ENCODE measurements at places on chromosomes 6 and 20.

DNA sequence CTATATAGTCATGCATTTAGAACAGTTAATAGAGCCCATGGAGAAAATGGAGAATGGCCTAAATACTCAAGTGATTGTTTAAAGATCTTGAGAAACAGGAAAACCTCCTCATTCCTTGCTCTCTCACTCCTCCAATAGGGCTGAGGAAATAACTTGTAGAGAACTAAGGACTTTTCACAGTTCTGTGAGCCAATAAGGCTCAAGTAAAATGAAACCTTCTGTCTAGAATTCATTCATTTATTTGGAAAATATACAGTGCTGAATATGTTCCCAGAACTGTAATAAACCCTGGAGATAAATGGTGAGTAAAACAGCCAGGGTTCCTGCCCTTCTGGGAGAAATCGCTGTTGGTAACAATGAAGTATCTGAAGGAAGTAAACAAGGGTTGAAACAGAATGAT, 35.3 kb downstream of the ELOVL2 start:
- DNase-seq: no peak

DNA sequence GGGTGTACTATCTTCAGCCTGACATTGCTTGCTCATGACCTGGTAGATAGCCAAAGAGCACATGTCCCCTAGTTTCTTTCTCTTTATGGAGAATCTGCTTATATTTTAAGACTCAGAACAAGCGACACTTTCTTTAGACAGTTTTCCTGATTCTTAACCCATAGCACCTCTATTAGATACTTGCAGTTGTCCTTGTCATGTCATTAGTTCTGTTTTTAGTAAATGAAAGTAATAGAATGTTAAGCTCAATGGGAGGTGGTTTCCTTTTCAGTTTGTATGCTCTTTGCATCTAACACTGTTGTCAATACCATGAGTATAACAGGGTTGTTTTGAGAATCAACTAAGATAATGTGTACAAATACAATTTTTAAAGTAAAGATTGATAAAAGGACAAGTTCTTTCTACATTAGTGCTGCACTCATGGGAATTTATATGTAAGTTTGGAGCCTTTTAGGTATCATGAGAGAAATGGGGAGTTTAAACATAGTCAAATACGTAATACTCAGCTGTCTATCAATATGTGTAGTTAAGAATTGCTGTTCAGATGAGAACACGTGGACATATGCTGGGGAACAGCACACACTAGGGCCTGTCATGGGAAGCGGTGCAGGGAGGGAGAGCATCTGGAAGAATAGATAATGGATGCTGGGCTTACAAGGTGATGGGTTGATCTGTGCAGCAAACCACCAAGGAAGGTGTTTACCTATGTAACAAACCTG, 124.3 kb downstream of the GRM1 start:
- DNase-seq: no peak

DNA sequence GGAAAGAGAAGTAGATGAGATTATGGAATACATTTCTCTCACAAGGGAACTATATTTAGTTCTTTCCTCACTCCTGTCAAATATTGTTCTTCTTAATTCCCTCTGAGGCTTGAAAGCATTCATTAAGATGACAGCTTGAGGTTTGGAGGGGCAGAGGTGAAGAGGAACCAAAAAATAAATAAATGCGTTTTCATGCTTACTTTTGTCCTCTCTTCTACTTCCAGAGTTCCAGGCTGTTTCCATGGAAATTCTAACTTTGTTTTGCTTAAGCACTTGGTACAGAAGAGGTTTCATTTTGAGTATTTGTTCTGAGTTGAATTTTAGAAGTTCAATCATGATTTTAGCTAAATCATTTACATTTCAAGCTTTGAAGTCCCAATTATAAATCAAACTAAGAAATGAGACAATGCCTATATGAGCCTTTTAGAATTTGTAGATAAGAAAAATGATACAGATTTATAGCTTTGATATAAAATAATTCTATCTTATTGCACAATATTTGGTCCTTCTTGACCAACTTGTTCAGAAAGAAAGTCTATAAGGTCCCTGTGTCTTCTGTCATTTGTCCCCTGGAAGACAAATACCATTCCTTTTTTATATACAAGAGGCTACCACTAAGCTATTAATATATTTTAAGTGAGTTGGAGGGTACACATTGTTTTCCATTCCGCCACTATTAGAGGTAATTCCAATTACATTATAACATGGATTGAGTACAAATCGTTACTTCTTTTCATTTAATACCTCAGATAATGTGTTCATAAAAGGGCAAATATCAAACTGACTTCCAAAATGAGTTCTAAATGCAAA, 16.3 kb downstream of the RBM24 start:
- no peak for DNase-seq

DNA sequence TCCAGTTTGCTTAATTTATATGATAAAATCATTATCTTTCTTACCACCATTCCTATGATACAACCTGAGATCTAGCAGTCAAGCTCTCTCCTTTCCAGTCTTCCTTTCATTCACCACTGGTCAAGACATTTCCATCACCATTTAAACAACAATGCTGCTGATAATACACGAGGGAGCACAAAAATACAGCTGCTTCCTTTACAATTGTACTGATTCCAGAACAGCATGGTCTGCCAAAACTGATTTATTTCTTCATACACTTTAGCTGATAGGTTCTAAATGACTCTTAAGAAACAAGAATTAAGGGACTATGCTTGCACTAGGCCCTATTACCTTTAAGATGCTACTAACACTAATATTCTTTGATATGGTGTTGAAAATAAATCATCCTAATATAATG, 65.0 kb downstream of the EPM2A start:
- DNase-seq: no peak

DNA sequence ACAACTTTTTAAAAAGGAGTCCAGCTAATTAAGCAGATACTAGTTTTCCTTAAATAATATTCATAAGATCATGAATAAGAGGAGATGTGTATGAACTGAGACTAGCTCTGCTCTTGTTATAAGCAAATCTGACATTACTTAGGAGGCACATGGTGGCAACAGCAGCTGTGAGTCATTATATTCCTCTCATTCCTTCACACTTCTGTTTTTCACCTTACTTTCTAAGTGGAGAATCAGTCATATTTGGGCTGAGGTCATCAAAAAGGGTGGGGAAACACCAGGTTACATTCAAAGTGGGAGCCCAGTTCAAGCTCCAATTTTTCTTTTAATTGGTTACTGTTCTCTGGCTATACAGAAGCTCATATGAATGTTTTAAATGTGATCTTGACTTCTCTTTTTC, 6.0 kb upstream of the RIPPLY2 start:
- no peak for DNase-seq

DNA sequence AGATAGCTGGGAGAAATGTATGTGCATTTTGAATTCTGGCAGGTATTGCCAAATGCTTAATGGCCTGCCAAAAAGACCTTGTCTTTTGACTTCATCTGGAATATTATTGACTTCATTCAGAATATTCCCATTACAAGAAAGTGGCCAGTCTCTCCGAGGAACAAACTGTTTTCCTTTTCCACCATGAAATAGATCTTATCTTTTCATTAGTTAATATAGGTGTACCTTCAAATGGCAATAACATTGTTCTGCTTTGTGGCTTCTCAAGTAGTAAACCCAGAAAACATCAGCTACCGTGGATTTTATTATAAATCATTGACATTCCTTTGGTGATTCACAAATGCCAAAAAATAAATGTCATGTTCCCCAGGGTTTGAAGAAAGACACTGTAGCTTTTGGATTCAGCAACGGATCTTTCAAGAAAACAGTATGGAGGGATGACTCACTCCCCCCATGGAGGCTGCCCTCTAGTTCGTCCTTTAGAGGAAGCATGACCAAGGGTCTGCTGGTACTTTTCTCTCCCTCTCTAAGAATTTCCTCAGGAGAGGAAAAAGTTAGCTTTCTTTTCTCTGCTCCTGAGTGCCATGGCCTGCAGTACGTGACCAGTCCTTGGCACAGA, 1.1 kb upstream of the RNF182 start:
- no peak for DNase-seq

DNA sequence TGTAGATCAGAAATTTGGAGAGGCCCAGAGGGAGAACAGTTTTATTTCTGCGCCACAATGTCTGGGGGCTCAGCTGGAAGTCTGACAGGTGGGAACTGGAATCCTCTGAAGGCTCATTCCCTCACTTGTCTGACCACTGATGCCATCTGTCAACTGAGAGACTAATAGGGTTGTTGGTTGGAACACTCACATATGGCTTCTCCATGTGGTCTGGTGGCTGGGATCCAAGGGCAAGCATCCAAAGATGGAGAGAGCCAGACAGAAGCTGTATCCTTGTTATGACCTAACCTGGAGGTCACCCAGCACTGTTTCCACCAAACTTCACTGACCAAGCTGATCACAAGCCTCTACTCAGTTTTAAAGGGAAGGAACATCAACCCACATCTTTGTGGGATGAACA, 117.9 kb upstream of the AKAP12 start:
- no peak for DNase-seq

GRCh38 chr6:37523412-37523811, 23.7 kb upstream of the CCDC167 start:
- no peak for DNase-seq

GRCh38 chr20:52410182-52410647, 218.6 kb upstream of the ZFP64 start:
- no peak for DNase-seq

- peak; percentile 61 for DNase-seq
These were observed 118.0 kb downstream of the B3GAT2 start for GRCh38 chr6:70838907-70839285.

DNA sequence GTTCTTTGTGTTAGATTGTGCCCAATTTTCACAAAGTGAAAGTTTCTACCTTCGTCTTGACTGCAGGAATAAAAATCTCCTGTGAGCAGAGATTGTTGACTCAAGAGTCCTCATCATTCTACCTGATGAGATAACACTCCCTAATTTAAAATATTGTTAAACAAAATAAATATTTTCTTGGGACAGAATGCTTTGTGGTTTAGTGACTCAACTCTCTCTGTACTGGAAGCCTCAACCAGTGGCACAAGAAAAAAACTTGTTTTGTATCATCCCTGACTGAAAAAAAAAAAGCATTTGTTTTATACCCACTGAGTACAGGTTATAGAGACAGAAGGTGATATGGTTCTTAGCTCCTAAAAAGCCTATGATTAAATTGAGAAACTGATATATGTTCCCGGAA, 78.9 kb downstream of the CRYBG1 start:
- no peak for DNase-seq

- DNase-seq: peak; percentile 34
These were observed 166.9 kb upstream of the MCHR2 start for GRCh38 chr6:100160930-100161329.

DNA sequence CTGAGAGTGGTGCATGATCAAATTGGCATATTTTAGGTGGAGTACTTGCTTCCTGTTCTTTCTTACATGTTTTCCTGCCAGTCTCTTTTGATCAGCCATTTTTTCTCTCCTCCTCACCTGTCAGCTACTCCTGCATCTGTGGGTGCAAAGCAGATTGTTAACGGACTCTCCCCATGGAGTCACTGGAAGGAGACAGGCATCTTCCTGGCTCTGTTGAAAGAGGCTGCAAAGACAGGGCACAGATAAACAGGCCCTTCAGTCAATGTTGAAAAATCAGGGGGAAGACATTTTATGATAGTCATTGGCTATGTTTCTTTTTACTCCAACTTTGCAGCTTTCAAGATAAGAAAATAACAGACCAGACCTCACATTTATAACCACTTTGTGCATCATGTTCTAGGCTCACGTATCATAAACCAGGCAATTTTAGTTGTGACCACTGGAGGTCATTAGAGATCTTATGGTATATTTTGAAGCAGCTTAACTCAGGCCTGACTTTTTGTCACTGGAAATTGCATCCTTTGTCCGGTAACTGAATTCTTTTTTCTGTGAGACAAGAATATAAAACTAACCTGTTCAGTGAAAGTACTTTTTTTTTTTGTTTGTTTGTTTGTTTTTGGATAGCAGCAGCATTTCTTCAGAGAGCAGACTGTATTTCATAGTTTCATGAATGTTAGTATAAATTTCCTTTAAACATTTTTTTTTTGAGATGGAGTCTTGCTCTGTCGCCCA, 20.1 kb downstream of the ECT2L start:
- peak; percentile 68 for DNase-seq

GRCh38 chr20:59661153-59661552, 56.8 kb downstream of the PHACTR3 start:
- DNase-seq: no peak

DNA sequence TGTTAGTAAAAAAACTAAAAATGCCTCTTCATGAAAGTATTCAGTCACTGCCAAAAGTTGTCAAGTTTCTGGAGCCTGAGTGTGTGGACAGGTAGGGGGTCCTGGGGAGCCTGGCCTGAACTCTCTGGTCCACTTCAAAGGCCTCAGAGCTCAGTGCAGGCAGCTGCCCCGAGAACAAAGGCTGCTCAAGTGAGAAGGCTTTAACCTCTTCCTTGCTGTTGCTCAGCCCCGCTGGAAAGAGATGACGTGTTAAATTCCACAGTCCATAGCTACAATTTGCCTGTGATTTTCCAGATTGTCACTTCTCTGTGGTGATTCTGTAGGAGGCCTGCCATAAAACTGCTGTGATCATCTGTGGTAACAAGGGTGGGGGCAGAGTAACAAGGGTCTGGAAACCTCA, 96.9 kb downstream of the FAM120B start:
- DNase-seq: no peak

- DNase-seq: no peak
These were observed 18.1 kb upstream of the SAMHD1 start for GRCh38 chr20:36969478-36970186.

DNA sequence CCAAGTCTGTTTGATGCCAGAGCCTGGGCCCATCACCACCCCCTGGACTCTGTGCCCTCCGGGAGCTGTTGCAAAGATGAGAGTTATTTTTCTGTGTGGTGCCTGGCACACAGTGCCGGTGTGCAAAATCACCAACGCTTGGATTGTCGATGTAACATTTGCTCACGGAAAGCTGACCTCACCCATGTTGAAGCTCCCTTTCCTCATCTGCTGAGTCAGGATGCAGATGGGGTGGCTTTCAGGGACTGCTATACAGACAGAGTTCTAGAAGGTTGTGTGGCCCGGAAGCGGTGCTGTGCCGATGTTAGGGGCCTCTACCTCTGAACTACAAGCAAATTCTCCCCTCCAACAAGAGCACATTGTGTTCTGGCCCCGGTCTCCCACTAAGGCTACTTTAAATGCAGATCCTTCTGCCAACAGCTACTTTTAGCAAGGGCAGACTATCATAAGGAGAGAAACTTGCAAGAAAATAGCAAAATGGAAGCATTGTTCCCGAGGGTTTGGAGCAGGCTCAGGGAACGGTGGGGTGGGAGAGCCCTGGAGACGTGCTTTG, 34.0 kb downstream of the EYA2 start:
- no peak for DNase-seq

Measured in NCI-H1092 treated with DMSO at 0.1 percent for 48 hours (cell line).